ENCODE measurements at places on chromosomes 11 and 22.

- no peak for DNase-seq
Measured at GRCh38 chr11:110530900-110531741, 101.4 kb downstream of the FDX1 start.

- no peak for DNase-seq
Measured at GRCh38 chr11:112115386-112115785, 28.7 kb downstream of the SDHD start.

DNA sequence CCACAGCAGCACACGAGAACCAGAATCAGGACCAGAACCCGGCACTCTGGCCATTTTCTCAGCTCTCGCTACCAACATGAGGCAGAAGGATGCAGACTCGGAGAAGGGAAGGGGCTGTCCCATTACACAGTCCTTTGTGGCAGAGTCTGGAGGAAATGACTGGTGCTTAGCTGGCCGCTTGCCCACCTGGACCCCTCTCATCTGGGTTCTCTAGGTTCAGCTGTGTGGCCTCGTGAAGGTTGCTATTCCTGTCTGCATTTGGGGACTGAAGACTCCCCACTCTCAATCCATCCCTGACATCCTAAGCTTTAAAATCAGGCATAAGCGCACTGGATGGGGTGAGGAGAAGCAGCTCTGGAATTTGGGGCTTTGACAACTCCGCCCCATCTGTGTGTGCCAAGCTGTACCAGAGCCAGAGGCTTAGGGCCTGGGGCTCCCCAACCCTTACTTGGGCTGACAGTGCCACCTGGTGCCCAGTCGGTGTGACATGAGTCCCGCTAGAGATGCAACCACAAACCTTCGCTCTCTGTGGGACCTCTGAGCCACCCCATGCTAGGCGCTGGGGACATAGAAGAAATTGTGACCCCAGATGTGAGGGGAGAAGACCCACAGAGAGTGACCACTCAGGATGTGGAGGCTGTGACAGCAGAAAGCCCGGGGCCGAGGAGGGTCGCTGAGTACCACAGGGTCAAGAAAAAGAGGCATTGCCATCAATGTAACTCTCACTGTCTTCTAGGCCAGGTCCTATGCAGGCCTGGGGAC lies 35.8 kb upstream of the FCHSD2 start:
- peak; percentile 84 for DNase-seq

DNA sequence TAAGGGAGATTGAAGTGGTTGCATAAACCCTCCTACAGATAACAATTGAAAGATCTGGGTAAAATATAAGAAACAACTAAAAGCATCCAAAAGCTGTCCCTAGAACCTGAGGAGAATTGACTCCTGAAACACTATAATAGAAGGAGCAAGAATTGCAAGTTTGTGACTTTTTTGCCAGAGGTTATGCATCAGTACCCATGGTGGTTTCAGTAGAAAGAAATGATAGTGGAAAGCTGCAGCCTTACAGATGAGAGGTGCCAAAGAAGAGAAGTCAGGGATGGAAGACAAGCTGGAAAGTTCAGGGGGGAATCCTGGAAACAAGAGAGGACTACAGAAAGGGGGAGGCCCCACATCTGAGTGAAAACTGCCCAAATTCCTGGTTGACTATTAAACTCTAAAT lies 80.7 kb downstream of the PACS1 start:
- no peak for DNase-seq

DNA sequence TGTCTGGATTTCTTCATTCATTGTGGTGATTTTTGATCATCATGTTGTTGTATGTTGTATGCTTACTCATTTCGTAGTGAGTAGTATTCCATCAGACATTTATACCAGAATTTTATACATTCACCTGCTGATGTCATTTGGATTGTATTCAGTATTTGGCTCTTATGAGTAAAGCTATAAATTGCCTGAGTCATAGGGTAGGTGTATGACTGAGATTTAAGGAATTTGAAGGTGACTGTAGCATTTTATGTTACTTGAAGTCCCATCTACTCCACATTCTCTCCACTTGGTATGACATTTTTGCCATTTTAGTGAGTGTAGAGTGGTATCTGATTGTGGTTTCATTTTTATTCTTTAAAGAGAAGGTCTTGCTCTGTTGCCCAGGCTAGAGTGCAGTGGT lies 548.2 kb downstream of the TBC1D22A start:
- peak; percentile 53 for DNase-seq

DNA sequence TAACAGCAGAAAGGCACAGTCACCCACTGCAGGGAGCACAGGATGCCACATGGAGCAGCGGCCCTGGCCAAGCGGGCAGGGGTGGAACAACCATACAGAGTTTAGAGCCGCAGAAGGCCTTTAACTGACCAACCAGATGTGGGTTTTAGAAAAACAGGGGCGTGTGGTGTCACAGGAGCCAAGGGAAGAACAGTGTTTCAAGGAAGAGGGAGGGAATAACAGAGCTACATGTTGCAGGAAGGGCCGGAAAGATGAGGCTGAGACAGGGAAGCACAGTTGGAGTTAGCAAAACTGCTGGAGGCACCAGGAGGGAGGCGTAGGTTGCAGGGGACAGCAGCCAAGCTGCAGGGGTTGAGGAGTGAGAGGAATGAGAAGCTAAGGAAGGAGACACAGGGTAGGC lies 7.8 kb upstream of the NAA40 start:
- no peak for DNase-seq

DNA sequence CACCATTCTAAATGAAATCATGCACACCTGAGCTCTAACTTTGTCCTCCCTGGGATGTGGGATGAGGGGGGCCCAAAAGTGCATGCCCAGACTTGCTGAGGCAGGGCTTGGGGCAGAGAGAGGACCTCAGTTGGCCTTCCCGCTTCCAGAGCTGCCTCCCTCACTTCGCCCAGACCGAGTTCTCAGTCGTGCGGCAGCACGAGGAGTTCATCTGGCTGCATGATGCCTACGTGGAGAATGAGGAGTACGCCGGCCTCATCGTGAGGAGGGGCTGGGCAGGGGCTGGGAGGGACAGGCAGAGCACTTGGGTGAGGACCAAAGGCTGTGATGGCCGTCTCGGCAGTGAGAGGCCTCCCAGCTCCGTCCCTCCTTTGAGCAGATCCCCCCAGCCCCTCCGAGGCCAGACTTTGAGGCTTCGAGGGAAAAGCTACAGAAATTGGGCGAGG lies 8.2 kb downstream of the CFL1 start:
- DNase-seq, result no peak

- DNase-seq, result no peak
Measured at GRCh38 chr11:1486054-1486825, at the start of gene MOB2. TSS of gene MOB2 (minus strand) at chr11:1486779. CDS start at chr11:1486556, 223 bp downstream.

- no peak for DNase-seq
Measured at GRCh38 chr11:69894648-69895047, 75.4 kb upstream of the FGF3 start.

DNA sequence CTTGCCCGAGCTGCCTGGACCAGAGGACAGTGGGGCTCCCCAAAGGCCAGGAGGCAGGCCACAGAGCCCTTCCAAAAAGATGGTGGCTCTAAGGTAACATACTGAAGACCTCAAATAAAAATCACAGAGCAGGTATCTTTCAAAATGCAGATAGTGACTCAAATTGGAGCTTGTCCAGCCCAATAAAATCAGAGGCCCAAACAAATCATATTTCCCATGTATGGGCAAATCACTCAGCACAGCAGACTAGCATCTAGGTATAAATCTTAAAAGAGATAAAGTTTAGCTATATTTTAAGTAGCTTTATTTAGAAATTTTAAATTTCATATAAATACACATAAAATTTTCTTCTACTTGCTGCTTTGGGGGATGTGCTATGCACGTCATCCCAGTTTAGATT lies 3.3 kb downstream of the TESMIN start:
- no peak for DNase-seq

Data from fibroblast of upper back skin (primary cell).